ENCODE measurements at places on chromosomes 5 and 9.

- DNase-seq, result no peak
Measured at GRCh38 chr5:81247441-81247972, 14.4 kb downstream of the CKMT2 start.

- no peak for DNase-seq
Measured at GRCh38 chr9:12875191-12875590, 100.4 kb downstream of the LURAP1L start.

DNA sequence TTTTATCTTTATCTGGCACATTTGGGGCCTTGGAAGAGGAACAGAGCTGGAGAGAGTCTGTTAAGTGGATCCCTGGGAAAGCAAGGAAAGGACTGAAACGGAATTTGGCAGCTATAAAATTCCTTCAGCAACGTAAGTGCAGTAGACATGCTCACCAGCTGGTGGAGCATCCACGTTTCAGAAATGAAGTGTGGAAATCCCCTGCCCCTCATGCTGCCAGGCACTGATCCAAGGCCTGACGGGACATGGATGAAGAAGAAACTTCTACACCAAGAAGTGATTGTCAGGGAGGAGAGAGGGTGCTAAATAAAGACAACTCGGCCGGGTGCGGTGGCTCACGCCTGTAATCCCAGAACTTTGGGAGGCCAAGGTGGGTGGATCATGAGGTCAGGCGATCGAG, 209.3 kb downstream of the ROR2 start:
- DNase-seq, result no peak

- no peak for DNase-seq
Measured at GRCh38 chr5:10310066-10310779, 2.5 kb upstream of the CMBL start.

DNA sequence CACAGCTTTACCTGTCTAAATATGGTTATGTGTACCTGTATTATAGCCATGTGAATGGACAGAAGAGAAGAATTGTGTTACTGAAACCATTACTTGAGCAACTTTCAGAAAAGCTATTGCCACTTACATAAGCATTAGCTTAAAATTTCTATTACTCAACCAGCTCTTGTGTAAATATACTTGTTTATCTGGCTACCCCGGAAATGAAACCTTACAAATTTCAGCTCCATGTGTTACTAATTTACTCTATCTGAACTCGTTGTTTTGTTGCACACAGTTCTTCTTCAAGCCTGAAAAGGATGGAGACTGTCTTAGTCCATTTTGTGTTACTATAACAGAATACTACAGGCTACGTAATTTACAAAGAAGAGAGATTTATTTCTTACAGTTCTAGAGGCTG, 22.5 kb upstream of the ADAMTSL1 start:
- no peak for DNase-seq

DNA sequence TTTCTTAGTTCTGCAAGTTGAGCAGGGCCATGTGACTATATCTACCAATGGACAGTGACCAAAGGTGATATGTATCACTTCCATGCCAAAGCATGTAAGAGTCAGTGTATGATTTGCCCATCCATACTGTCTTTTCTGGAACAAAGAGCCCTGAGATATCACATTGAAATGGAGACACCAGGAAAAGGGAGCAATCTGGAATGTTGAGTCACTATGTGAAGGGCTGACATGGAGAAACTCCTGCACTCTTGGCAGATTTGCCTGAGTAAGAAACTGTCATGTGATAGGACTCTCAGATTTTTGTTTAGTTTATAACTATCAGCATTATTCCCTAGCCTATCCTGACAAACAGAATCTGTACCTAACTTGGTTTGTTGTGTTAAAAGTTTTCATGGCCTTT, 29.8 kb upstream of the TMEM161B start:
- DNase-seq, result no peak

DNA sequence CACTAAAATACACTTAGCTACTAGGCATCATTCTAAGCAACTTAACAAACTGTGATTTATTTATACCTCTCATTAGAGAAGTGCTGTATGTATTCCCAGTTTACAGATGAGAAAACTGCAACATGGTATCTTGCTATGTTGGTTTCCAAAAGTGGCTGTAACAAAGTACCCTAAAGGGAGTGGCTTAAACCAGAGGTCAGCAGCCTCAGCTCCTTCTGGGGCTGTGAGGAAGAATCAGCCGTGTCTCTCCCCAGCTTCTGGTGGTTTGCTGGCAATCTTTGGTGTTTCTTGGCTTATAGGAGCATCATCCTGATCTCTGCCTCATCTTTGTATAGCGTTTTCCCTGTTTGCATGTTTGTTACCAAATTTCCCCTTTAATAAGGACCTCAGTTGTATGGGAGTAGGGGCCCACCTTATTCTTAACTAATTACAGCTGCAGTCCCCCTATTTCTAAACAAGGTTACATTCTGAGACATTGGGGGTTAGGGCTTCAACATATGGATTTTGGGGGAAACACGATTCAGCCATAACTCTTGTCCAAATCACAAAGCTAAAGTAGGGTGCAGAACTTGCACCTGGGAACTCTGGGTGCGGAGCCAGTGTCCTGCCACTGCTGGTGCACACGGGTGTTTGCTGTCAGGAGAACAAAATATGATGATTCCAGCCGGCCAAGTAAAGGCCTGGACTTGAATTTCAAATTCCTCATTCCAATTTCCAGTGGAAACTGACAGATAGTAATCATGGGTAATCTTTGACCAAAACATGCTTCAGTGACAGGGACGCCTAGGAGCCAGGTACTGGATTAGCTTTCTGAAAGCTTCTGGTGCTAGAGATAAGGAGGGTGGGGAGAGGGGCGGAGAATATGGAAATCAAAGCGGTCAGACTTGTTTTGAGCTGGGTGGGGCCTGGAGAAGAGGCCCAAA, 43.3 kb downstream of the RAI14 start:
- DNase-seq, result no peak

GRCh38 chr9:81565144-81565543, 124.2 kb downstream of the TLE1 start:
- no peak for DNase-seq

- DNase-seq, result no peak
Measured at GRCh38 chr9:114989600-114990410, 59.4 kb upstream of the TNFSF8 start.

Data from activated CD4-positive, CD25-positive, alpha-beta regulatory T cell treated with anti-CD3 and anti-CD28 coated beads, Interleukin-2, amount 50 U/mL, for 16 hours (primary cell).